ENCODE measurements at places on chromosomes 1 and 21.

DNA sequence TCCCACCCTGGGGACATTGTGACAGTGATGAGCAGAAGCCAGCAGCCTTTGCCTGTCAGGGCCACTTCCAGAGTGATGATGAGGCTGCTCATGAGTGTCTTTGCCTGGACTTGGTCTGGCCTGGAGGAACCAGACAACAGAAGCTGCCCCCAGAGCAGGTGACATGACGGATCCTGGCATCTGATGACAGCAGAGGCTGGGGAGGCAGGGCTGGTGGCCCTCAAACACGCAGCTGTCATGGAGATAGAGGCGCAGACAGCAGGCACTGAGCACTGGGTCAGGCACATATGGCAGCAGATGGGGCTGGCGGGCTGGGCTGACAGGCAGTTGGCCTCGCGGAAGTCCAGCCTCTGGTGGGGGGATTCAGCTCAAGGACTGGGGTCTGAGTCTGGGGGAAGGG is 66.4 kb upstream of the STUM start:
- no peak for DNase-seq

GRCh38 chr1:175385316-175385715 is 192.7 kb upstream of the KIAA0040 start:
- DNase-seq, result no peak

DNA sequence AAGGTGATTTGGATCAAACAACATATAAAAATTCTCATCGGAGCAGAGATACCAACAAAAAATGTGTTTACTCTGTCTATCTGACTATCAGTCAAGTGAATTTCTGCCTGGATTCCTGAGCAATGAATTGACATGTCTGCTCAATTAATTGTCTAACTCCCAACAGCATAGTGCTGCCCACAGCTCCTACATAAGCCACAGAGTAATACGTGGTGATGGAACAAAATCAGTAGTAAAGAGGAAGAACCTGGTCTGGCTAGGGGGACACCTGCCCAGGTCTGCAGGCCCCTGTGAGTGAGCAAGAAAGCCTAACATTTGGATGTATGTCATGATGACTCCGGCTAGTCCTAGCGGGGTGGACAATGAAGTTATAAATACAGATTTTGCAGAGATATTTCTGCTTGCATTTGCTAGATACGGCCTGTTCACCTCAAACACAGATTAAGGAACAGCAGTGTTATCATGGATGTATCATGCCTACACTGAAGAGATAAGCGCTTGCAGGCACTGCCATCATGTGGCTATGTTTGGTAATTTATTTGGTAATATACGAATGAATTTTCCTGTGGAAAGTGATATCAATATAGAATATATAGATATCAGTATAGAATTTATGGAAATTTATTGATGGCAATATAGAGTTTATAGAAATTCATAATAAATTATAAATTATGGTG is 69.6 kb upstream of the LRRC8B start:
- peak; percentile 46 for DNase-seq

DNA sequence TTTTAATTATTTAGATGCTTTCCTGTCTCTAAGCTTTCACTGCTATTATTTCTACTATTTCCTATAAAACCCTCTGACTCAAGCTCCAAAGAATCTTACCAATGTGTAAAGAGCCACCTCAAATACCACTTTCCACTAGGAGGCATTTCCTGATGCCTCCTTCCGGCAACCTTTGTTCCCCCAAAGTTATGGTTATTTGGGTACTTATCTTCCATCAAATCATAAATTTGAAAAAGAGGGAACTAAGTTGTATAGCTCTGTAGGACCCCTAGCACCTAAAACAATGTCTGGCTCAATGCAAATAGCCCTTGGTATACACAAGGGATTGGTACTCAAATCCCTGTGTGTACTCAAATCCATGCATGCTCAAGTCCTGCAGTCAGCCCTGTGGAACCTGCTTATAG is 79.6 kb downstream of the NME7 start:
- no peak for DNase-seq

GRCh38 chr1:167132301-167133010 is 38.6 kb downstream of the STYXL2 start:
- no peak for DNase-seq

GRCh38 chr1:68442822-68443556 is 6.8 kb downstream of the RPE65 start:
- no peak for DNase-seq

GRCh38 chr1:47417170-47418044 is 1.3 kb downstream of the FOXE3 start:
- DNase-seq, result no peak

DNA sequence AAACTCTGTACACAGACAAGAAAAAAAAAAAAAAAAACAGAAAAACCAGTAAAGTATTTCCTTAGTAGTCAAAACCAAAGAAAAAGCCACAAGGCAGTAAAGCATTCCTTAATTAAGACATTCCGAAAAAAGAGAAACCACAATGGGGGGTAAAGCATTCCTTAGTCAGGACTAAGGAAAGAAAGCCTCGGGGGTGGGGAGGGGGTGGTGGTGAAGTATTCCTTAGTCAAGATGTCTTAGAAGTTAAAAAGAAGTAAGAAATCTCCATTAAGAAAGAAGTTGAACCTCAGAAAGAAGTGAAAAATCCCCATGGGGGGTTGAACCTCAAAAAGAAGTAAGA is 28.2 kb upstream of the FMO1 start:
- DNase-seq, result no peak

GRCh38 chr1:1625824-1626206 is 6.2 kb upstream of the MMP23B start:
- DNase-seq, result no peak

DNA sequence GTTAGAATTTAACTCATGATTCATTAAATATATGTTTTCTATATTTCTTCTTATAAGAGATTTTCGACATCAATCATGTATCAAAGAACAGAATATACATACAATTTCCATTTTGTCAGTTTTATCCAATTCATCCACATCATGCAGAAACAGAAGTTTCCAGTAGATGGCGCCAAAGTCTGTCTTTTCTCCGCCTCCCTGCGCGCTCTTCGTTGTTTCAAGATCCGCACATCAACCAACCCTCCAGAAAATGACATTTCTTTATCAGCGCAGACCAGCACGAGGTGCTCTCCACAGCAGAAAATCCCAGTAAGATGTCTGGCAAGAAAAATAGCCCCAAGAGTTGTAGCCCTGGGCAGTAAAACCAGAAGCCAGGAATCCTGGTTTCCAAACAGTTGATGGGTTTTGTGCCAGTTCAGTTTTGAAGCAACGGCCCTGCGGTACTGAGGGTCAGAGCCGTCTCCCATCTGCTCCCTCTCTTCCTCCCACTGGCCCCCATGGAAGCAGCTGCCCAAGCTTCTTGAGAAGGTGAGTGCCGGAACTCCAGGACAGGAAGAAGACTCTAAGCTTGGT is 38.6 kb upstream of the GPR137B start:
- DNase-seq, result peak; percentile 61

DNA sequence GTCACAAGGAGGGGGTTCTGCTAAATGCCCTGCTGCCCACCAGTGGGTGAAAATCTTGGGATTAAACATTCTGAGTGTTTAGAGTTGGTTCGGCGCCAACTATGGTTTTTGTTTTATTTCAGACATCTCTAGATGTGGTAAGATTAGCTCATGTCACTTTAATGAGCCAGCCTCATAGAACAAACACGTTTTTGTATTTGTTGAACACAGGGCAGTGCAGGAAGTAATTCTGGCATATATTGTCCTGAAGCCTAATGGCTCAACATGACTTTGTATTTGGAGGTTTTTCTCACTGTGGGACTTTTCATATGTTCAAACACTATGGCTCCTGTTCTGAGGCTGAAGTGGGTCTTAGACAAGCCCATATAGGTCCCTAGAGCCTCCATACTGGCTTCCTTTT is 107.8 kb downstream of the NGF start:
- DNase-seq, result no peak

- DNase-seq, result no peak
Measured at GRCh38 chr1:239337799-239338430, 48.5 kb upstream of the CHRM3 start.

- DNase-seq, result no peak
Measured at GRCh38 chr1:51044199-51044598, 57.8 kb upstream of the C1orf185 start.

DNA sequence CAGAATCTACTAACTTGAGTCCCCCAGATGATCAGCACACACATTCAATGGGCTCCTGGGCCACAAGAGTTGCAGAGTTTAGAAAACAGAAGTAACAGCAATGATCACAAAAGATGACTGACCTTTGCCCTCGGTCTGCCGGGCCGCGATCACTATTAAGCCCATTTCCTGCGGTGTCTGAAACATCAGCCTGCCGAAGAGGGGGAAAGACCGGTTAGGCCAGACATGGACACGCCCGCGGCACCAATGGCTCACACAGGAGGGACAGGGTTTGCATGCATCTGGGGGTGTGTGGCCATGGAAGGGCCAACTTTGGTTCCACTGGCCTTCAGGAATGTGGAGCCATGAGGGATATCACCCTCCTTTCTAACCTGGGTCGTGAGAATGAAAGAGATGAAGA is 68.2 kb downstream of the SIM2 start:
- no peak for DNase-seq

Data from activated gamma-delta T cell treated with Interleukin-2 at 50 U/mL for 16 hours (primary cell).